ENCODE measurements at places on chromosomes 5 and 9.

- peak; percentile 96 for DNase-seq
Measured at GRCh38 chr5:177554474-177555111, at the start of gene FAM193B. Gene FAM193B, minus strand, starts transcription at chr5:177554563. Its CDS starts 105 bp downstream, at chr5:177554458.

GRCh38 chr9:69900406-69900805 lies 79.8 kb downstream of the CFAP95 start:
- DNase-seq: no peak

- peak; percentile 13 for DNase-seq
Measured at GRCh38 chr5:154647114-154647760, 107.9 kb upstream of the LARP1 start.

- DNase-seq: no peak
Measured at GRCh38 chr9:25427898-25428297, 250.3 kb downstream of the TUSC1 start.

- no peak for DNase-seq
Measured at GRCh38 chr9:115553060-115553773, 435.3 kb upstream of the TNC start.

GRCh38 chr5:2382776-2383697 lies 368.4 kb downstream of the IRX2 start:
- no peak for DNase-seq

DNA sequence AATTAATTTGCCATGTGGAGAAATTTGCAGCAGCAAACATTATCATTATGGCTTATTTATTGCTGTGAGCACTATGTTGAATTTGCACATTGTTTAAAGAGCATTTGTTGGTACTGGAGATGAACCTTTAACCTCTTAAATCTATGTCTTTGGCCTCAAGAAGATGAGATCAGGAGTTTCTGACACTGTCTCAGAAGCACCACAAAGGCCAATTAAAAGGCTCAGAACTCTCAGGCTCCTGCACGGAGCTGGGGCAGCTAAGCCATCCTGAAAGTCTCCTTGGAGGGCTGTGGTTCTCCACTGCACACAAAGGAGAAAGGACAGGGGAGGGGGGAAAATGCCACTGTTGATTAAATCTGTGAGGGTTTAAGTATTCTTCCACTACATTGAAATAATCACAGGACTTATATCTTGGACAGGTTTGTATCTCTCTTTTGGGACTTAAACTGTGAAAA lies 33.1 kb downstream of the ZNF366 start:
- no peak for DNase-seq

DNA sequence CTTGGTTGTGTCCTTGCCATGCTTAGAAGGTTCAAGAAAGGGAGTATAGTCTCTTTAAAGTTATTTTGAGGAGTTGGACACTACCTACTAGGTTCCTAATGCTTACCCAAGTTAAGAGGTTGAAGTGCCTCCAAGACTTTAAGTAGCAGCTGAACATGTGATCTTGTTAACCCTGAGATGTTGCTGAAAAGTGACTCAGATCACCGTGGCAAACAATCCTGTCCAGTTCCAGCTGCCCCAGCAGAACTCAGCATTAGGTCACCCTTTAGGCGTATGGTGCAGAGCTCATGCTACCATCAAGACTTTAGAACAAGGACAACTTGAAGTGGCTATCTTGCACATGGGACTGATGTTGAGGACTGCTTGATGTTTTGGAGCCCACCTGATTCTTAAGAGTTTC lies 22.5 kb downstream of the ZNF462 start:
- no peak for DNase-seq

- no peak for DNase-seq
Measured at GRCh38 chr5:82150559-82150958, 127.6 kb downstream of the RPS23 start.

DNA sequence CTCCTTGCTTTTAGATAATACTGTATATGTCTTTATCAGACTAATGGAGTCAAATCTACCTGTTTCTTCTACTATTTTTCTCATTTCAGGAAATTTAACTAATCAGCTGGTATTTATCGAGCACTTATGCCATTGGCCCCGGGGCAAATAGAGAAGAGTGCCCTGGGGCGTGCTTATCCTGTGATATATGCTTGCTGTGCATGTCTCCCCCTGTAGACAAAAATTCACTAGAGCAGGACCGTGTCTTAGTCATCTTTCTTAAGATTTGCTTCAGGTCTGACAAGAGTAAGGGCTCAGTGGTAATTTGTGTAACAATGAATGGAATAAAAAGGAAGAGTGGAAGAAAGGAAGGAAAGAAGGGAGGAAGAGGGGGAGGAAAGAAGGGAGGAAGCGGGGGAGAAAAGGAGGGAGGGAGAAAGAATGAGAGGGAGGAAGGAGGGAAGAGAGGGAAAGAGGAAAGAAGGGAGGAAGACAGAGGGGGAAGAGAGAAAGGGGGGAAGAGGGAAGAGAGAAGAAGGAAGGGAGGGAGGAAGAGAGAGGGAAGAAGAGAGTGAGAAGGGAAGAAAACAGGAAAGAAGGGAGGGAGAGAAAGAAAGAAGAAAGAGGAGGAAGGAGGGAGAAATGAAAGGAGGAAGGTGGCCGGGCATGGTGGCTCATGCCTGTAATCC lies 295.7 kb upstream of the PANK3 start:
- DNase-seq: no peak

- peak; percentile 25 for DNase-seq
Measured at GRCh38 chr5:36696059-36696673, 89.8 kb downstream of the SLC1A3 start.

DNA sequence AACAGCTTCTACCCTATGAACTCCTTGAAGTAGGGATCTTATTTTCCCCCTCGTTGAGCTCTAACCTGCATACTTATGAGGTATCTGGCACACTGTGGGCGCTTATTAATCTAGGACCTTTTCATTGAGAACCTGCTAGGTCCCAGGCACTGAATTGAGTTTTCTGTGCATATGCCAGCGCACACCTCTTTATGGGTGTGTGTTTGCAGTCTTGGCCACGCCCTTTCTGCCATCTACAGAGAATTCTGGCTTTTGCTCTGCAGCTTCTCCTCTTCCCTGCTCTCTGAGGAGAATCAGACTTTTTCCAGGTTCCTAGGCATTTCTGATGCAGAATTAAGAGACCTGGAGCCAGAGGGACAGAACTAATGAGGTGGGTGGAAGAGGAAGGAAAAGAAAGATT lies 25.4 kb upstream of the SSBP2 start:
- DNase-seq: no peak

DNA sequence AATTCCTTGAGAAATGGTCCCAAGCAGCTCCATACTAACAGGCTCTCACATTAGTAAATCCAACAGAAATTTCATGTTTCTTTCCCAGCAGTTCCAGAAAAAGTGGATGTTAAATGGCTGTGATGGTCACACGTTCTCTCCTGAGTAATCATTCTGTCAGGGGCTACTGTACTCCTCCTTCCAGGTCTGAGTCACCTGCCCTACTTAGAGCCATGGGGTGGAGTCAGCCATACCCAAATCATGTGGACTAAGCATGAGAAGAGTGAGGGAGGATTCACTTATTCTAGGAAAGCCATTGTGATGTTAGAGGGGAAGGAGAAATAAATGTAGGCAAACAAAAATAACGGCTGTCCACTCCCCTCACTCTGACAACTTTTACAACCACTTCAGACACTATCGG lies 547.2 kb downstream of the CSNK1G3 start:
- no peak for DNase-seq

DNA sequence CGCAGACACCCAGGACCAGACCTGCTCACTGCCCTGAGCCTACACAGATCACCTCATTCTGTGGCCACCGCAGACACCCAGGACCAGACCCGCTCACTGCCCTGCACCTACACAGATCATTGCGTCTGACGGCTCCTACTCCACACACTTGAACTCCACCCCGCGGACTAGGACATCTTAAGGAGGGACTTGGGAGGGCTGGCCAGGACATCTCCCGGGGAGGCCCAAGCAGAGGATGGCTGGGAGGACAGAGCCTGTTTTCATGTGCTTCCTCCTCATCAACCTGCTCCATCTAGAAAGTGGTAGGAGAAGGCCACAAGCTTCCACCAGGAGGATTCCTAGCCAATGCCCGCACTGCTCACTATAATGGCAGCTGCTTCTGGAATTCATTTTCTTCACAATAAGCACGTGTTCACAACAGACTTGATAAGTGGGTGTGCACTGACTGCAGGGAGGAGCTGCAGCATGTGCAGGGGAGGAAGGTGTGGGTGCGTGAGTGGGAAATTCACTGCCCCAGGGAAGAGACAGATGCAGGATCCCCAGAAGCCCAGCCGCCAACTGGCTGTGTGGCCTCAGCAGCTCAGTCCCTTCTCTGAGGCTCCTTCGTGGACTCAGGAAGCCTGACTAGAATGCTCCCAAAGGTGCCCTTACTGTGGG lies 64.8 kb downstream of the AK8 start:
- no peak for DNase-seq

GRCh38 chr5:86999951-87000350 lies 267.7 kb upstream of the RASA1 start:
- no peak for DNase-seq

DNA sequence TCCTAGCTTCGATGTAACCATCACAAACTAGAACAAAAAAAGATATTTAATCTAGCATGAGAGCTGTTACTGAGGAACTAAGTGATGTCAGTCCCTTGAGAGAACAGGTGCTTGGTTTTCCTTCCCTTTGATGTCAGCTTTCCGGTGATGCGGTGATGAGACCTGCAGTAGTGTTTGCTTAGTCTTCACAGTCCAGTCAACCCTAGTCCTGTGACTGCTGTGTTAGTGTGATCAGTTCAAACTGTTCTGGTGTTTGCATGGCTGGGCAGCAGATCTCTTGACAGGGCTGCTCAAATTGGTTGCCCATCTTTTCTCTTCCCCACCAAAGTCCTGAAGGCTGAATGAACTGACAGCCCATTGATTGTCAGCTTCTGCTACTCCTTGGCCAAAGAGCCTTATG lies 608.6 kb upstream of the DAB2 start:
- DNase-seq: peak; percentile 41

DNA sequence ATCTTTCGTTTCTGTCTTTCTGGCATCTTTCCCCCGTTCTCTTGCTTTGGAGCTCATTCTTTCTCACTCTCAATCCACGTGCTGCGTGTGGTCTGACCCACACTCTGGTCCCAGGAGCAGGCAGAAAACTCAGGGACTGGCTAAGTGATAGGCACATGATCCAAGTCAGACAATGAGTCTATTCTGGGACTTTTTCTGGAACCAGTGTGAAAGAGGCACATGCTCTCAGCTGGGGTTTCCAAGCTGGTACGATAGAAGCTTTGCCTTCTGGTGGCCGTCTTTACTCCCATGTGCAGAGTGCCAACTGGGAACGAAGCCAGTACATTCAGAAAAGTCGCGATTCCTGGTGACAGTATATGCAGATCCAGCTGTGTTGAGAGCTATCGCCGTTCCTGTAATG lies 94.4 kb downstream of the PDZD2 start:
- no peak for DNase-seq

- no peak for DNase-seq
Measured at GRCh38 chr5:146794326-146795029, 84.1 kb downstream of the PPP2R2B start.

- DNase-seq: no peak
Measured at GRCh38 chr9:117290306-117290840, 124.5 kb downstream of the ASTN2 start.

GRCh38 chr5:80031109-80031508 lies 4.0 kb upstream of the THBS4 start:
- no peak for DNase-seq

DNA sequence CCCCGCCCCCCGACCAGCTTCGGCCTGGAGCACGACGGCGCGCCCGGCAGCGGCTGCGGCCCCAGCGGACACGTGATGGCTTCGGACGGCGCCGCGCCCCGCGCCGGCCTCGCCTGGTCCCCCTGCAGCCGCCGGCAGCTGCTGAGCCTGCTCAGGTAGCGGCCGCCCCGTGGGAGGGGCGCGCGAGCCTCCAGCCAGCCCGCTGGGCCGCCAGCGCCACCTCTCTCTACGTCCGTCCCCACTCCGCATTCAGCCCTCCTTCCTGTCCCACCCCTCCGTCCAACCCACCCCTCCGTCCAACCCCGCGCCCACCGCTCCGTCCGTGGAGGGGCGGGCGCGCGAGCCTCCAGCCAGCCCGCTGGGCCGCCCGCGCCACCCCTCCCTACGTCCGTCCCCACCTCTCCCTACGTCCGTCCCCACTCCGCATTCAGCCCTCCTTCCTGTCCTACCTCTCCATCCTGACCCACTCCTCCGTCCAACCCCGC lies 6.5 kb downstream of the ADAMTS13 start:
- DNase-seq: no peak

GRCh38 chr9:92950359-92950955 lies 3.1 kb downstream of the FGD3 start:
- no peak for DNase-seq

- DNase-seq: no peak
Measured at GRCh38 chr5:144547098-144547499, 376.4 kb downstream of the KCTD16 start.

GRCh38 chr5:115478281-115478680 lies 66.3 kb downstream of the FEM1C start:
- DNase-seq: no peak

DNA sequence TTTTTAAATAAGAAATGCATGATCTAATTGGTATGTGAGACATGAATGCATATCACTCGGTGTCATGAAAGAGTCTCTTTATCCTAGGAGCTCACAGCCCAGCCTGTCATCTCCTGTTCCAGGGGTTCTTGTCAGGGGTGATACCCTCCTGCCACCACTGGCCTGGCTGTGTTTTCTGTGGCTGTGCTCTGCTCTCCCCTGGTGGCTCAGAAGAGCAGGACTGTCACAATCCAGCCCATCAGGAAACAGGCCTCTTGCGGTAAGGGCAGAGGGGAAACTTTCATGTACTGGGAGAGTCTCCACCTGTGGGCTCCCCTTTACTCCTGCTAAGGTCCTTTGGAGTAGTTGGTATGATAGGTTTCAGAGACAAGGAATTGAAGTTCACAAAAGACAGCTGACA lies 240.2 kb upstream of the GLRA1 start:
- DNase-seq: no peak

DNA sequence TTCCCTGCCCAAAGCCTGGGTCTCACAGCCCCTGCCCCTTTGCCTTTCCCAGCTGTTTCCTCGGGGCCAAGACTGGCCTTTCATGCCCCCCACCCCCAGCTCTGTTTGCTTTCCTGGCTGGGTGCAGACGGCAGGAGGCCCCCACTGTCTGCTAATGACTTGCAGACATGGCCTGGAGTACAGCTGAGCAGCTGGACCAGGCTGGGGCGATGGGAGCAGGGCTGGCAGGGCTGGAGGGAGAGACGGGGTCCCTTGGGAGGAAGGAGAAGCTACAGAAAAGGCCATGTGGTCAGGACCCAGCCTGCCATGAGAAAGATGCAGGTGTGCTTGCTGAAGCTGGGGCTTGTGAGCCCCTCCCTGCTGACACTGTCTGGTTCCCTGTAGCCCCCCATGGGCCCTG lies 28.3 kb upstream of the GFPT2 start:
- no peak for DNase-seq

GRCh38 chr5:169958278-169958677 lies 22.0 kb downstream of the INSYN2B start:
- DNase-seq: no peak

- DNase-seq: no peak
Measured at GRCh38 chr9:127444921-127445850, 6.0 kb downstream of the RPL12 start.

DNA sequence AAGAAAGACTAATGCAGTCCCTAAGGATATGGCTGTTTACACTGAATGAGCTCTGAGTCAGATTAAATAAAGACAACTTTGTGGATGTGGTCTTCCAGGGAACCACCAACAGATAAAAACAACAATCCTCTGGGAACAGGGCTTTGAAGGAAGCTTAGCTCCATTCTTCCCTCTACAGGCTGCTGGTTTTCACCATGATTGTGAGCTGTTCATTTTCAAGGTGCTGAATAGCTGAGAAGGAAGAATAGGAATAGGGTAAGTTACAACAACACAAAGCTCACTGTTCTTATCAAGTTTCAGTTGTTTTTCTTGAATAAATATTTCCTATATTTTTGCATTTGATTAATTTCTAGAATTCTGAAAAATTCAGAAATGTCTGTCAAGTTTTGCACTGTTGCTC lies 25.9 kb upstream of the PTAR1 start:
- DNase-seq: no peak

Data from CD4-positive, alpha-beta T cell treated with Interleukin-12 subunit alpha and Interleukin-12 subunit beta, for 1 hour (primary cell).